NCI-H345 (cell line): ENCODE measurements at places on chromosomes 3 and 15.

GRCh38 chr3:172517859-172518466 lies 5.3 kb downstream of the TNFSF10 start:
- no peak for DNase-seq

DNA sequence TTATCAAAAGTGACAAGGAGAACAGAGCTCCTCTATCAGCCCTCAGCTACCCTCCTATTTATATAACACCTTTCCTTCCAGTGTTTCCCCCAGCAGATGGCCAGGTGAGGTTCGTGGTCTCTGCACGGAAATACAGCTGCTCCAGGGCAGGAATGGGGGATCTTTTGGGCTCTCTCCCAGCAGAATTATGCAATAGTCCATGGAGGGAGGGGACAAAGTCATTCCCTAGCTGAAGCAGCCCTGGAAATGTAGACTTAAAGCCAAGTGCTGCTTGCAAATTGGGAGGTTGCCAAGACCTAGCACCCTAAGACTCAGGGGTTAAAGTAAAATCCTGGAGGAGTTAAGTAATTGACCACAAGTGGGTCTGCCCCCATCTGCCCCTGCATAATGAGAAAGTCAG lies 256.3 kb downstream of the LRTM1 start:
- no peak for DNase-seq

DNA sequence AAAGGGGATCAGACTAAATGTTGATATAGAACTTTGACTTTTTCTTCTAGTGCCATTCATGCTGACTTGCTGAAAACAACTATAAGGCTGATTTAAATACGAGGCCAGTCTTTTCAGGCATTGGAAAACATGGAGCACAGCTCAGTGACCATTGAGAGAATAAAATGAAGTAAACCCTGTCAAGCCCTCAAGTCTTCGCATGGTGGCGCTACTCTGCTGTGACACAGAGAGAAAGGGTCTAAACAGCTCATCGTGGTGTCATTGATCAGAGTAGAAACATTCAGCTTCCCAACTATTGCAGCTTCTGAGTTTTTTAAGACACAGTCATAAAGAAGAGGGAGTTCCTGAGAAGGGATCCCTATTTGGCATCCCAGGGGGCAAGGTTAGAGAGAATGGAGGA lies 716.2 kb downstream of the DIPK2A start:
- DNase-seq = no peak

- DNase-seq = no peak
These were observed 38.8 kb upstream of the TNFSF10 start for GRCh38 chr3:172561897-172562640.

DNA sequence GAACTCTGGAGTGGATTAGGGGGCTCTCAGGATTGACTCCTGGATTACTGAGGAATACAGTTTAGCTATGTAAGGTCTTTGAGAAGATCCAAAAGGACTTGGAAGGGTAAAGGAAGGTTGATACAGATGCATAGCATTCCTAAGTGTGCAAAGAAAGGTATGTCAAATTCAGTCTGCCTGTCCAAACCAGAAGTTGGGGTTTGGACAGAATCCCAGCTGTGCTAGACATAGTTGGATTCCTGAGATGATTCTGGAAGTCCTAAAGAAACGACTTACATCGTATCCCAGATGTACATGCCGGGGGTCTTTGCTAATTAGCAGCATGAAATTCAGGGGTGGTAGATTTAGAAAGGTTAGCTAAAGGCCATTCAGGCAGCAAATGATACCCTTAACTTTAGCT lies 97.7 kb upstream of the TSPAN3 start:
- no peak for DNase-seq

GRCh38 chr3:45435961-45436360 lies 47.6 kb downstream of the LARS2 start:
- no peak for DNase-seq

GRCh38 chr15:77627581-77627980 lies 5.1 kb downstream of the LINGO1 start:
- DNase-seq = no peak

DNA sequence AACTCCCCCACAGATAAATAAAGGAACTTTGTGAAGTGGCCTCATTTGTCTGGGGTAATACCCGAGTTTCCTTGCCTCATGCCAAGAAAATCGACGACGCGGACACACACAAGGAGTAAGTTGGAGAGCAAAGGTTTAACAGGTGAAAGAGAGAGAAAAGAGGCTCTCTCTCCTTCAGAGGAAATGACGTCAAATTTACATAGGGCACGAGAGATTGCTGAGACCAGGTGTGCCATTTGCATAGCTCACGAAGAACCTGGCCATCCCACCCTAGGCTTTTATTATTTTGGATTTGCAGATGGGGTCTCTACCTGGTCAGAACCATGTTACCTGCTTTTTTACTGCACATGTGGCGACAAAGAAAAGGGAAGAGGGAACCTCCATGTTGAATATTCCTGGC lies 49.3 kb upstream of the IGF2BP2 start:
- no peak for DNase-seq

GRCh38 chr15:54514601-54515000 lies 536.4 kb downstream of the UNC13C start:
- DNase-seq = no peak

- DNase-seq = no peak
These were observed 82.5 kb downstream of the ATP10A start for GRCh38 chr15:25780479-25781255.
